Stimulated activated CD4-positive, alpha-beta T cell treated with anti-CD3 and anti-CD28 coated beads, Interleukin-2, amount 100 ng/mL, for 4 hours (primary cell): ENCODE measurements at places on chromosomes 11 and 22.

- DNase-seq = no peak
Observed at GRCh38 chr22:31271026-31271425, 21.3 kb downstream of the PIK3IP1 start.

DNA sequence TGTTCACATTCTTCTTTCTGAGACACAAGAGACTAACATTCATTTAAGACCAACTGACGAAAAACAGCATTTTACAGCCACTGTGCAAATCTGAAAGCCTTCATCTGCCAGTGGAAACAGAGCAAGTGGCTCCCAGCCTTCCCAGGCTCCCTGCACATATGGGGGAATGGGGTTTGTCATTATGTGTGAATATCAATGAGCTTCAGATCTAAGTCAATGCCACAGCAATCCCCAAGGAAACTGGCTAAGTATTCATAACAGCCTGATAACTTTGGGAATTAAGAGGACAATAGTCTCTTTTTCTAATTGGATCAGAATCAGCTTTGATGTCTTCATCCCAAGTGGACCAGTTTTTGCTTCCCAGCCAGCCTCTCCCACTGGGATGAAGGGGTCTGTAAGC, 66.9 kb downstream of the ABTB2 start:
- DNase-seq = no peak

DNA sequence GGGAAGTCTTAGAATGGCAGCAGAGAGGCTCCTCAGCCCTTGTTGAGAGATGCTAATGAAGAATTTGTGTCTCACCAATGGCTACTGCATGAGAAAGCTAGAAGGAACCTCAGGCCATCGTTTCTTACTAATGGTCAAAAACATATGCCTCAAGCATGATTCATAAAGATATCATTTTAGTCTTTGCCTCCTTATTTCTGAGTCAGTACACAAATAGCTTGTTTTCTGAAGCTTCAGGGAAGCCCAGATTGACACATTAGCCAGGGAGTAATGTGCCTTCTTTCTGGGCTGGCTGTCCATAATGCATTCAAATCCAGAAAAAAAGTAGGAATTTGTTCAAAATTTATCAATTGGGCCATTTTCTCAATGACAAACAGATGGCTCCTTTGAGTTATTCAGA, 169.4 kb upstream of the ZBED5 start:
- DNase-seq = no peak

- DNase-seq = no peak
Observed at GRCh38 chr11:69121621-69122325, 34.0 kb upstream of the SMIM38 start.

DNA sequence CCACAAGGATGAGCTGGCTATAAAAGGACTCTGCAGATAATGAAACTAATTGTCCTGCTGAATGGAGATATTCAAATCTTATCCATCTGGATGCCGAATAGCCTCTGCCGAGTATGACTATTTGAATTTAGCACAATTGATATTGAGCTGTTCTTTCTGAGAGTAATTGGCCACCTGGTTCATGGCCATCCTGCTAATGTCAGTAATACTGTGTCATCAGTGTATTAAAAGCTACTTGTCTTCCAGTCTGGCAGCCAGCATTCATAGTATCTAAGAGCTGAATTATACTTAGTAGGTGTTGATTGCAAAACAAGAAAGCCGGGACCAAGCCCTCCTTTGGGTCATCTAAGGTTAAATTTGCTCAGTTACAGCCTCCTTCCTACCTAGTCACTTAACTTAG, 310.7 kb upstream of the NCAM1 start:
- DNase-seq = no peak

DNA sequence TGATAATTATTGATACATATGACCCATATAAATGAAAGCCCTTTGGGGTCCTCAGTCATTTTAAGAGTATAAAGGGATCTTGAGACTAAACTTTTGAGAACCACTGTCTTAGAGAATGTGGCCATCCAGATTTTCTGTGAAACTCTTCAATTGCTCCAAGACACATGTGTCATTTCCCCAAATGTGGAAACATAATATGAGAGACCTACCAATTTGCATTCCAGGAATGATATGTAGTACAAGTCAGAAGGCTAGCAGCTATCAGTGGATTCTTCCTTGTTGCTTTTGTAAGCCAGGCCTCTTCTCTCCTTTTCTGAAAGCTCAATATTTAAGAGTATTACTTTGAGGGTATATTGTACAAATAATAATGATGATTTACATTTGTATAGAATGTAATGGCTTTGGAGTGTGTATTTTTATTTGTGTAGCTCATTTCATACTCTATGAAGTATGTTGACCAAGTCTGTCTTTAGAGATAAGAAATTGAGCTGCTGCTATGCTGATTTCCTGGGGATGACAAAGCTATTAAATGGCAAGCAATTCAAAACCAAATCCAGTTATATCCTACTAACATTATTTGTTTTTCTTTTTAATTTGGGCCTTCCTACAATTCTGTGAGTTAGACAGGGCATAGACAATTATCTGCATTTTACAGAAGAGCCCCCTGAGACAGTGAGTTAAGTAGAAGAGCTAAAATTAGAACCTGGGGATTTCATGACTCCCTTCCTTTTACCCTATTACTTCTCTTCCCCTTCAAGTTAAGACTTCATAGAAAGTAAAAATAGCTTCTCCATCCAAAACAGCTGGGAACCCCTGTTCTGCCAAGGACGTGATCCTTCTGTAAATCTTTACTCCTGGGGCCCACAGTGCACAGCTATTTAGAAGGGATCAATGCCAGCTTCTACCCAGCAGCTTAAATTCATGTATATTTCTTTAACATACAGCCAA, 131.9 kb downstream of the WNT11 start:
- no peak for DNase-seq

DNA sequence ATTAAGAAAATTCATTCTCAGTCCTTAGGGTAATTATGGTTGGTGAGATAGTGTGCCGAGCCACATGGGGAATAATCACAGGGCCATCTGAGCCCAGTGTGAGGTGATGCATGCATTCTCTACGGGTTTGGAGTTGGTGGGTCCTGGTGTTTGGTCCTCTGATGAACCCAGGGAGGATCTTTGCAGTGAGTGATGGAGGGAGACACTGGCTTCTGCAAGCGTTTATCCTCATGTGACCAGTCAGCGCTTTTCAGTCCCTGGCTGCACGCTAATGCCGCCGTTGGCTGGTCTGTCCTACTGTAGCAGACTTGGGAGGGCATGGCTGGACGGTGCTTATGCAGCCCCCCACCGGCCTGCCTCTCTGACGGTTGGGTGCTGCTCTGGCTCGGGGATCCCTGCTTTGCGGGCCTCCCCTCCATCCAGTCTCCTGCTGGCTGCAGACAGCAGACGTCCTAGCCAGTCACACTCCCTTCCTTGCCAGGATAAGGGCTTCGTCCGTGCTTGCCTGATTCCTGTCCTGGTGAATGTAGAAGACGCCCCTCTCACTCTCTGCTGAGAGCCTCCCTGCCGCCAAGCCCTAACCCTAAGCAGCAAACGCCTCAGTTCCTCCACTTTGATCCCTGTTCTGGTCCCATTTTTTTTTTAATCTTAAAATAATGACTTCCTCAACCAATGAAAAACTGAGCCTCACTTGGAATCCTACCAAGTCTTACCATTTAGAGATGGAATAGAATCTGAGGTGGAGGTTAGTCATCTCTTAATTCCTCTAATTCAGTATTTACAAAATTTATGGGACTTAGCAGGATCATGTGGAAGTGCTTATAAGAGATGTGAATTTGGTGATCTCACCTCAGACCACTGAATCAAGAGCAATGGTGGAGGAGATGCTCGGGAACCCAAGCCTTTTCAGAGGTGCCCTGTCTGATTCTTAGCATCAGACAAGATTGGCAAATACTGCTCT, 143.7 kb upstream of the SORL1-AS1 start:
- DNase-seq = no peak

DNA sequence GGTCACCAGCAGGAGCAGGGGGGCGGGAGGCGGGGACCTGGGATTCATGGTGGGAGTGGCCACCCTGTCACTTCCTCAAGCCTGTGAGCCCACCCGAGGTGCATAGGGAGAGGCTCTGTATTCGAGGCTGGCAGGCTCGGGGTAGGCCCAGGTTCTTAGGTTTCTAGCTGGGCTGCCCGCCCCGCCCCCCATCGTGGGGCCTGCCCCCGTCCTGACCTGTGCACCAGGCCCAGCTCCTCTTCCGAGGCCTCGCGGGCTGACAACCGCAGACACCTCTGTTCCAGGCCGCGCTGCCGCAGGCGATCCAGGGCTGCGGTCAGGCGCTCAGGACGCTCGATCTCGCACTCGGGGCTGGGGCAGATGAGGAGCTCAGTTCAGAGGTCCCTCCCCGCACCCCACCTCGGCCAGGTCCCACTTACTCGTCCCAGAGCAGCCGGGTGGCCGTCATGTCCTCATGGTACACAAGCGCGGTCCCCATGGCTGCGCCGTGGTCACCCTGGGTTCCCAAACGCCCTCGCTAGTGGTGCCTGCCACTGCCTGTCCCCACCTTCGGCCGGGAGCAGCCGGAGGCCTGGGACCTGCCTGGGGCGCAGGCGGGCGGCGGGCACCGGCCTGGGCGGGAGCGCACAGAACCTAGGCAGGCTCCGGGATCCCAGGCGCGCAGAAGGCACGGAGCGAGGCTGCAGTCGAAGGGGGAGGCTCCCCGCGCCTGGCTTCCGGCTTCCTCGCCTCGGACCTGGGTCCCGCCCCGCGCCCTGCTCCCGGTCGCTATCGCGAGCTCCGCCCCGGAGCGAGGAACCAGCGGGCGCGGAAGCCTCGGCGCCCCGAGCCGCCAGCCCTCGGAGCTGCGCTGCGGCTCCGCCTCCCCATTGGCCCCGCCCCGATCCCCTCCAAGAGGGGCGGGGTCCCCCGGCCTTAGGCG, at the start of gene HDAC10:
TSS of gene HDAC10 (minus strand) at position 711 of the 922 bp plus-strand sequence. CDS start at position 478, 233 bp downstream.
- peak; percentile 72 for DNase-seq

- no peak for DNase-seq
Observed at GRCh38 chr11:41720761-41721160, 261.3 kb upstream of the LRRC4C start.

GRCh38 chr11:46936138-46937110, at the start of gene CSTPP1:
Gene CSTPP1, plus strand, starts transcription at chr11:46936761. Its CDS starts 45 bp downstream, at chr11:46936806.
- DNase-seq = peak; percentile 90
